ENCODE measurements at places on chromosomes 5 and 9.

DNA sequence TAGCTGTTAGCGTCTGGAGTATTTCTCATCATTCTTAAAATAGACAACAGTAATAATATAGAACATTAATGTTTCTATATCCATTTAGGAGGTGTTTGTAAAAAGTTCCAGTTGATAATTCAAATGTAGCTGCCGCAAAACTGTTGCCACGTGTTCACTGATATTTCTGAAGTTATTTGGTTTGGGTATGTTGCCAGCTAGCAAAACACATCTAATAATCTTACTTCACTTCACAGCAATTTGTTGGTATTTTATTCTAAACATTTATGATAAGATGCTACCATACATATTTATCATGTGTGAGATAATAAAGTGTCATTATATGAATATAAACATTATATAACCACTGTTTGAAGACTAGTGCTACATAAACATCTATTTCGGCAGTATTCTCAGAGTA lies 101.6 kb downstream of the CDH12 start:
- DNase-seq: no peak

- no peak for DNase-seq
Measured at GRCh38 chr5:109908366-109908765, 218.6 kb downstream of the MAN2A1 start.

GRCh38 chr5:142437563-142437962 lies 112.7 kb upstream of the SPRY4 start:
- DNase-seq: no peak

DNA sequence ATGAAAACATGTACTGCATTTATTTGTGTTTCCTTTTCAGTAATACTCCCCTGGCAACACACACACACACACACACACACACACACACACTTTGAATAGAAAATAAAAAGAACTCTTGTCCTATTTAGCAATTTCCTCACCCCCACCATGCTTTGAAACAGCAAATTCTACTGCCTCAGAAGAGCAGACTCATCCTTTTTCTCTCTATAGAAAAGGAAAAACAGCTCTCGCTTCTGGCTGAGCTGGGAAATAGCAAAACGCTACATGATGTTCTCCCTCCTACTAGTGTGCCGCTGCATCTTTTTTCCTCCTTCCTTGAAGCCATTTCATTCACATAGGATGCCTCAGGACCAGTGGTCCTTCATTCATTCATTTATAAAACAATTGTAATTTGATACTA lies 453.6 kb downstream of the CSNK1G3 start:
- no peak for DNase-seq

DNA sequence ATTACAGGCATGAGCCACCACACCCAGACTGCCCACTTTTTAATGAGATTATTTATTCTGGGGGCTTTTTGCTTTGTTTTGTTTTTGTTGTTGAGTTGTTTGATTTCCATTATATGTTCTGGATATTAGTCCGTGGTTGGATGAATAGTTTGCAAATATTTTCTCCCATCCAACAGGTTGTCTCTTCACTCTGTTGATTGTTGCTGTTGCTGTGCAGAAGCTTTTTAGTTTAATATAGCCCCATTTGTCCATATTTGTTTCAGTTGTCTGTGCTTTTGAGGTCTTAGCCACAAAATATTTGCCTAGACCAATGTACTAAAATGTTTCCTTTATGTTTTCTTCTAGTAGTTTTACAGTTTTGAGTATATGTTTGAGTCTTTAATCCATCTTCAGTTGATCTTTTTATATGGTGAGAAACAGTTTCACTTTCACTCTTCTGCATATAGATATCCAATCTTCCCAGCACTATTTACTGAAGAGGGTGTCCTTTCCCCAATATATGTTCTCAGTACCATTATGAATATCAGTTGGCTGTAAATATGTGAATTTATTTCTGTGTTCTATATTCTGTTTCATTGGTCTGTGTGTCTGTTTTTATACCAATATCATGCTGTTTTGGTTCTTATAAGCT lies 30.2 kb upstream of the TBCA start:
- DNase-seq: no peak

DNA sequence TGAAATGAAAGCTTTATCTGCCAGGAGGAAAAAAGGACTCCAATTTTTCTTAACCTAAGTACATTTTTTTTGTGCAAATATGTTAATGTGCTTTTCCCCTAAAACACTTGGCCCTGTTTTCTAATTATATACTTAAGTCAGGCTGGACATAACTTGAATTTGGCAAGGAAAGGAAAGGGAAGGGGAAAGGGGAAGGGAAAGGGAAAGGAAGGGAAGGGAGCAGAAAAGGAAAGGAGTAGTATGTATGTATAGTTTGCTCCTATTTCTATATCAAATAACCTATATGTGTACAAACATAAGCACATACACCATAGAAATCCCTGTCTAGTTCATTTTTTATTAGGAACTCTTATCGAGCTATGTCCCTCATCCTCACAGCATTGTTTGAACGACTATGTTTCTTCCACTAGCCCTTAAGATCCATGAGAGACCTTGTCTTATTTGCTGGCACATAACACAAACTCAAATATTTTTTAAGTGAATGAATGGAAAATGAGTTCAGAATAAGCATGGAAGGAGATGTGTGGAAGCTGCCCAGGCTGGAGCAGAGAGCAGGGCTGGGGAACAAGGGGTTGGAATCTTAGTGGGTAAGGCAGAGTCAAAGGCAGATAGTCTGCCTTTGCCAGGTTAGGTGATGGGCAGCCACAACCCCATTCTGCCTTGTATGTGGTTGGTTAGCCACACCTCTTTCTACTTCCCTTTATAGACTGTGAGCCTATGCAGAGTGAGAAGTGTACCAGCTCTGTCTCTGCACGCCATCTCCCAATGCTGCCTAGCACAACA lies 70.0 kb downstream of the KLHL3 start:
- no peak for DNase-seq

GRCh38 chr9:78101247-78101646 lies 69.6 kb upstream of the GNAQ start:
- no peak for DNase-seq

All from glutamatergic neuron (in vitro differentiated cells).